Fibroblast of mammary gland (primary cell): ENCODE measurements at places on chromosomes 1 and 21.

- DNase-seq, result no peak
Observed at GRCh38 chr1:30612536-30613065, 110.8 kb downstream of the MATN1 start.

DNA sequence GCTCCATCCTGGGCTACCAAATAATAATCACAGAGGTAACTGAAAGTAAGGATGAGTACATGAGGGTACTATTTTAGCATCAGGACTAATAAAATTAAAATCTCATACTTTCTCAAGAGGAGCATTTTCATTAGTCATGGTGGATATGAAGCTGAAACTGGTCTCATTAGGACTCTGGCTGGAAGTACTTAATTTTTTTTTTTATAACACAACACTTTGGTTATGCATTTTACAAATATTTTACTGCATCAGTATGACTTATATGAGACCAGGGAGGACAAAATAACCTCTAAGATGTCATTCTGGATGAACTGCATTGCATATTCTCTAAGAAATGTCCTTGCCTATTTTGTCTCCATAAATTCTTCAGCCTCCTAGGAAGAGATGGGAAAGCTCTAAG, 290.9 kb downstream of the HLX start:
- DNase-seq, result no peak

- DNase-seq, result no peak
Observed at GRCh38 chr1:156487862-156488261, 12.7 kb downstream of the MEF2D start.

- DNase-seq, result peak; percentile 9
Observed at GRCh38 chr1:72485801-72486200, 203.5 kb upstream of the NEGR1 start.

- no peak for DNase-seq
Observed at GRCh38 chr1:154689083-154689482, 81.1 kb upstream of the ADAR start.

- no peak for DNase-seq
Observed at GRCh38 chr1:46517932-46518498, 28.4 kb downstream of the DMBX1 start.

DNA sequence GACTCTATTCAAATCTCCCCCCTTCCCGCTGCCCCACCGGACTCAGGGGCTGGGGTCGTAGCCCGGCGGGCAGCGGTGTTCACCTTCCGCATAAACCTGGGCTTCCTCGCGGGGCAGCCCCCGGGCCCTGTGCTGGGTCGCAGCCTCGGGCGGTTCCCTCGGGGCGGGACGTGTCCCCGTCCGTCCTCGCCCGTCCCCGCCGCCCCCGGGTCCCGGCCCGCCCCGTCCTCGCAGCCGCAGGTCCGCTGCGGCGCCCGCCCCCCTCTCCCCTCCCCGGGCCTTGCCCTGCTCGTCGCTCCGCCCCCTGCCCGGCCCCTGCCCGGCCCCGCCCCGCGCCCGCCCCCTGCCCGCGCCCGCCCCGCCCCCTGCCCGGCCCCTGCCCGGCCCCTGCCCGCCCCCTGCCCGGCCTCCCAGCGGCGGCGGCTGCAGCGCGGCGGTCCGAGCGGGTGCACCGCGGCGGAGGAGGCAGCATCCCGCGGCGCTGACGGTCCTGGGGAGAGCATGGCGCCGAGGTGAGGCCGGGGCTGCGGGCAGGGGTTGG, at the start of gene COL18A1:
COL18A1 (plus strand) TSS at position 436 of the 541 bp plus-strand sequence; CDS start at position 502, 66 bp downstream.
- peak; percentile 26 for DNase-seq

GRCh38 chr1:93807311-93807930, 71.6 kb downstream of the DNTTIP2 start:
- no peak for DNase-seq

DNA sequence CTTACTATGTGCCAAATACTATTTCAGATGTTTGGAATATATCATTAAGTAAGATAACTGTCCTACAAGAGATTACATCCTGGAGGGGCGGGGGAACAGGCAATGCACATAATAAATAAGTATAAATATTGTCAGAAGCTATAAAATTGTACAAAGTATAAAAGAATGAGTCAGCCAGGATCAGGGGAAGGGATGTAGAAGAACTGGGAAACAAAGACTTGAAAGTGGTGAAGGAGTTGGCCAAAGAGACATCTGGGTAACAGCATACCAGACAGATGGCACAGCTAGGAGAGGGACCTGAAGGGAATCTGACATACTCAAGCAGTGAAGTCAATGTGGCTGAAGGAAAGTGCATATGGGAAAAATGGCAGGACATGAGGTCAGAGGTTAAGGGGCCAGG, 53.9 kb downstream of the CYYR1 start:
- no peak for DNase-seq

GRCh38 chr1:21937372-21938121, 437 bp upstream of the HSPG2 start:
- peak; percentile 68 for DNase-seq

- DNase-seq, result no peak
Observed at GRCh38 chr1:112034277-112034676, 44.8 kb upstream of the KCND3 start.

DNA sequence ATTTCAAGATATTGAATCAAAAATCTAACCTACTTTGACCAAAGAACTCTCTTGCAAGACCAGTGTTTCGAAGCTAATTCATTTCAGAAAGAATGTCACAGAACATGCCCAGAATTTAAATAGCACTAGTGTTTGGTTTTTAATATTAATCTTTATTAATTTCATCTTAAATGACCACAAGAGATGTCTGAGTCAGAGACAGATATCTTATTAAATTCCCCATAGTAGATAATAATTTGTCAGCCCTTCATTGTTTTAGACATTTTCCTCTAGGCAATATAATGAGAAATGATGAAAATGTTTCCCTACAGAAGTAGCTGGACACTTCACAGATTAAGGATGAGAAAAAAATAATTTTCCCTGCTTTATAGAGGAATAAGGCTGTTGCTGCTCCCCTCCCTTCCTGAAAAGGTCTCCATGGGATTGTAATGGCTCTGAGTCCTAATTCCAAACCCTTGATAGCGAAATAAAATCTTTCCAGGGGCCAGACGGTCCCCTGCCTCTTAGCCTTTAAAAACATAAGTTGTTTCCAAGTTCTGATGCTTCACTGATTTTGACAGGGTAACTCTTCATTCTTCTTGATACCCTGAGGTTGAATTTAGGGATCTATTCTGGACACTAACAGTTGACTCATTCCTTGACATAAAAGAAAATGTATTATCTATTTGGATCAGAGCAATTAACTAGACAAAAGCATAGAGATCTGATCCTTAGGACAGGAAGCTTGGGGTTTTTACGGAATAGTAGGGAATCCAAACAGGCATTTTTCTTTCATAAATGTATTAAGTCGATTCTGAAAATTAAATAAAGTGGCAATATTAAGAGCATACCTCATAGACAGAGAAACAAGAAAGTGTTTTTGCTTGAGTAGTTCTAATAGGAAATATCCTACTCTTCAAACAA, 820.8 kb downstream of the BRINP3 start:
- no peak for DNase-seq

GRCh38 chr1:234107416-234108021, 203.0 kb downstream of the SLC35F3 start:
- no peak for DNase-seq

DNA sequence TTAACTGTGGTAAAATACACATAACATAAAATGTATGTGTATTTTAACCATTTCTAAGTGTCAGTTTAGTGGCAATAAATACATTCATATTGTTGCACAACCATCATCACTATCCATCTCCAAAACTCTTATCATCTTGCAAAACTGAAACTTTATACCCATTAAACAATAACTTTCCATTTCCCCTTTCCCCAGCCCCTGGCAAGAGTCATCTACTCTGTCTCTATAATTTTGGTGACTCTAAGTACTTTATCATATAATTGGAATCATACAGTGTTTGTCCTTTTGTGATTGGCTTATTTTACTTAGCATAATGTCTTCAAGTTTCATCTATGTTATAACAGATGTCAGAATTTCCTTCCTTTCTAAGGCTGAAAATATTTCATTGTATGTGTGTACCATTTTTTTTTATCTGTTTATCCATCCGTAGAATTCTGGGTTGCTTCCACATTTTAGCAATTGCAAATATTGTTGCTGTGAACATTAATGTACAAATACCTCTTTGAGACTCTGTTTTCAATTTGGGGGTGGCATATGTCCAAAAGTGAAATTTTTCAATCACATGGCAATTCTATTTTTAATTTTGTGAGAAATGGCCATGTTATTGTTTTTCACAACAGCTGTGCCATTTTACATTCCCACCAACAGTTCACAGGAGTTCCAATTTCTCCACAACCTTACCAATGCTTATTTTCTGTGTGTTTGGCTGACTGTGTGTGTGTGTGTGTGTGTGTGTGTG, 153.9 kb upstream of the GORAB start:
- peak; percentile 60 for DNase-seq

DNA sequence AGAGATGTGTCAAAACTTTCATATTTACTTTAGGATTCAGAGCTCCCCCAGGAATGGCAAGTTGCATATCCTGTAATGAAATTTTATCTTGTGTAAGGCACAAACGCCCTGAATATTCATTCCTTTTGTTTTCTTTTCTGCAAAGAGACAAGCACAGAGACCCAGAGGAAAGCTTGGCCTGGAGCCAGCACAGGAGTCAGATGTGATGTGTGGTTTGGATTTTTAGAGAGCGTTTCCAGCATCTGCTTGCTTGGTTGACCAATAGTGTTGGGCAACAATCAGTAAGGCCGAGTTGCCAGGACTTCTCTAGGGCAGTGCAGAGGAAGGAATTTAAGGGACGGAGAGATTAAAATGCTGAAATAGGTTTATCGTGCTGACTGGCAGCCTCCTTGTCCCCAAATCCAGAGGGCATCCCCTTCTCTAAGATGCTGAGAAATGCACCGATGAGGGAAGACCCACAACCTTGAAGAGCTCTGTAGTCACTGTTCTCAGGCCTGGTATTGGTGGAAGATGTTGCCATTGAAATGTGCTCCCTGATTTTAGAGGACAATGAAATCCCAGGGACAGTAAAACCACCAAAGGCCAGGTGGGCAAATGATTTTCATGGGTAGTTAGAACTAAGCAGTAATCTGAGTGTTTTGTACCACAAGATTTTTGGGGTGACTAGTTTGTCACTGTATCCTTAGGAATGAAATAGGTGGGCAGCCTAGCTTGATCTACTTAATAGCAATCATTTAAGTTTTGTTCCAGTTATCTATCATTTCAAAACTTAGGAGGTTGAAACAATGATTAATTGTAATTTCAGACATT, 37.9 kb upstream of the RHOU start:
- peak; percentile 91 for DNase-seq

DNA sequence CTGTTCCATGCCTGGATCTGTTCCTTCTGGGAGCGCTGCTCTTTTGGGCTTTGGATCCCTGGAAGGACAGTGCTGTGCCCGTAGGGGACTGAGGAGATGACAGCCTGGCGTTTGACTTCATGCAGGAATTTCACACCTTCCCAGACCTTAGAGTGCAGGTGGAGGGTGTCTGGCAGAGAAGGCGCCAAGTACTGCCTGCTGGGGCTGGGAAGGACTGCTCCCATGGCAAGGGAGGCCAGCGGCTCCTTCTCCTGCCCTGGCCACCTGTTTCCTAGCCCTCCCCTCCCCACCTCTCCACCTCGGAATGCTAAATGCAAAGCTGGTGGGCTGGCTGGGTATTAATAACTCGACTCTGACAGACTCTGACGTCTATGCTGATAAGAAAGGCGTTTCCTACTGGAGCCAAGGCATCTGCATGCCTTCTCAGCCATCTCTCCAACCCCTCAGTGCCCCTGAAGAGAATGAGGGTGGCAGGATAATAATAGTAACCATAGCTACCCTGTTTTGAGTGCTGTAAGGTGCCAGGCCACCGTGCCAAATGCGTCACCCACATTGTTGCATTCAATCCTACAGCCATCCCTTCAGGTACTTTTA, 17.5 kb upstream of the PDIK1L start:
- no peak for DNase-seq

GRCh38 chr1:57307392-57308170, 116.3 kb downstream of the DAB1 start:
- no peak for DNase-seq

DNA sequence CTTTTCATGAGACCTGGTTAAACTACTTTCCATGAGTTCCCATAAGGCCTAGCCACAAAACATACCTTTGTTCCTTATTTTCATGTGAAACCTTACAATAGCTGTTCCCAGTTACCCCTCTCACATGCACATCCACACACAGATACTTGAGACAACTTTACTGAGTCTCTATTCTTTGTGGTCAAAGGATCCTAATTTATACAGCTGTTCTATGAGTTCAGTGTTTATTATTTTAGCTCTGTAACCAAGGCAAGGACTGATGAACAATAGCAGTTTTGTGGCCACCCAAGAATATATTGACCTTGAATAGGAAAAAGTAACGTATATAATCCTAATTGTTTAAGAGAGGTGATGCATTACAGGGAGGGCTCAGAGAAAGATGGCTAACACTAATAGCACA, 160.5 kb upstream of the CACYBP start:
- DNase-seq, result no peak

GRCh38 chr21:35077975-35078374, 28.9 kb upstream of the RUNX1 start:
- no peak for DNase-seq

DNA sequence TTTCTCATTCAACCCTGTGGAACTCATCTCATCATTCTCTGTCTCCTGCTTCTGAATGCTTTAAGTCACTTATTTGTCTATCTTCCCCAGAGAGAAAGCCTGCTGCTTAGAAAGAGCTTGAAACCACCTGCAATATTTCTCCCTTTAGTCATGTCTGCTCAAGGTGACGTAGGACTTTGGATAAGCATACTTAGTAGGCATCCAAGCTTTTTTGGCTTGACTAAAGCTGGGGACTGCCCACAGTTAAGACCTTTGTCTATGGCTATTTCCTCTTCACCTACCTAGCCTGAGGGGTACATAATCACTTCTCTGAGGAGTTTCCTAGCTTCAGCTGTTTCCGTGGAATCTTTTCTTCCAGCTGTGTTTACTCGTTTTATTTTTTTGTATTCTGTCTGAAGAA, 665.8 kb upstream of the CAMK1G start:
- DNase-seq, result no peak

DNA sequence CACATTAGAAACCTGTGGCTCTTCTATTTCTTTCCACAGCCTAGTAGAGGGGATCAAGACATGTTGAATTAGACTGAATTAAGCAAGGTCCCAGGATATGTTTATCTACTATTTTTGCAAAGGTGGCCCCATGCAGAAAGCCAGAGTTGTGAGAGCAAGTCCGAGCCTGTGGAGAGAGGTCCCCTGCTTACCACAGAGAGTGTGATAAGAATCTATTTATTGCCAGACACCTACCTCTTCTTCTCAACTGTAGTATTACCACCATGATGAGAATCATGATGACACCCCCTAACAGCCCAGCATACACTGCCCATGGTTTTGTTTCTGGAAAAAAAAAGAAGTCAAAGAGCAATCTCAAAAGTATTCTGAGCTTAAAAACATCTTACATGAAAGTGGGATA, 23.0 kb downstream of the SLAMF1 start:
- no peak for DNase-seq

- DNase-seq, result no peak
Observed at GRCh38 chr1:59096501-59096900, 200.4 kb upstream of the FGGY start.

DNA sequence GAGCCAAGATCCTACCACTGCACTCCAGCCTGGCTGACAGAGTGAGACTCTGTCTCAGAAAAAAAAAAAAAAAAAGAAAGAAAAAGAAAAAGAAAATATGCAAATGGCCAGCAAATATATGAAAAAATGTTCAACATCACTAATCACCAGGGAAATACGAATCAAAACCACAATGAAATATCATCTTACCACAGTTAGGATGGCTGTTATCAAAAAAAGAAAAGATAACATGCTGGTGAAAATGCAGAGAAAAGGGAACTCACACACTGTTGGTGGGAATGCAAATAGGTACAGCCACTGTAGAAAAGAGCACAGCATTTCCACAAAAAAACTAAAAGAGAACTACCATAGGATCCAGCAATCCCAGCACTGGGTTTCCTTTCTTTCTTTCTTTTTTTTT, 477.5 kb downstream of the SMYD3 start:
- DNase-seq, result no peak

GRCh38 chr1:118920124-118920717, 67.9 kb downstream of the TBX15 start:
- no peak for DNase-seq
